Dermis lymphatic vessel endothelial cell (primary cell): ENCODE measurements at places on chromosomes 11 and 22. TPM values are rescaled to one million over a fixed set of nuclear protein-coding genes. Genes with fewer than 3 reads are reported as not detected.

The BTBD18 gene
- not detected in 2 replicates for total RNA-seq

The SCUBE2 gene
- 1.4 and 3.4 TPM in 2 replicates for total RNA-seq

The SRSF8 gene
- 19.7 and 28.9 TPM in 2 replicates for total RNA-seq

The TUBA8 gene
- total RNA-seq, result 0.26 and 0.33 TPM in 2 replicates

The GUCY1A2 gene
- total RNA-seq, result under 0.01 TPM in 2 replicates

The TSGA10IP gene
- total RNA-seq, result not detected in 2 replicates

The CREB3L1 gene
- total RNA-seq, result 0.09 and 0.65 TPM in 2 replicates

The LINC01488 gene
- under 0.01 TPM in 1 of 2 replicates, not detected in the other for total RNA-seq

The PRPF19 gene
- total RNA-seq, result 49.7 and 61.8 TPM in 2 replicates
